Activated CD4-positive, alpha-beta T cell treated with anti-CD3 and anti-CD28 coated beads, Interleukin-2, Interleukin-6, amounts not matched to agents 100 ng/mL and 50 ng/mL, durations not matched to agents 16 hours and 8 hours (primary cell): ENCODE measurements at places on chromosomes 4 and X.

- DNase-seq = peak; percentile 46
Observed at GRCh38 chrX:41721590-41721989, 2.4 kb upstream of the GPR82 start.

DNA sequence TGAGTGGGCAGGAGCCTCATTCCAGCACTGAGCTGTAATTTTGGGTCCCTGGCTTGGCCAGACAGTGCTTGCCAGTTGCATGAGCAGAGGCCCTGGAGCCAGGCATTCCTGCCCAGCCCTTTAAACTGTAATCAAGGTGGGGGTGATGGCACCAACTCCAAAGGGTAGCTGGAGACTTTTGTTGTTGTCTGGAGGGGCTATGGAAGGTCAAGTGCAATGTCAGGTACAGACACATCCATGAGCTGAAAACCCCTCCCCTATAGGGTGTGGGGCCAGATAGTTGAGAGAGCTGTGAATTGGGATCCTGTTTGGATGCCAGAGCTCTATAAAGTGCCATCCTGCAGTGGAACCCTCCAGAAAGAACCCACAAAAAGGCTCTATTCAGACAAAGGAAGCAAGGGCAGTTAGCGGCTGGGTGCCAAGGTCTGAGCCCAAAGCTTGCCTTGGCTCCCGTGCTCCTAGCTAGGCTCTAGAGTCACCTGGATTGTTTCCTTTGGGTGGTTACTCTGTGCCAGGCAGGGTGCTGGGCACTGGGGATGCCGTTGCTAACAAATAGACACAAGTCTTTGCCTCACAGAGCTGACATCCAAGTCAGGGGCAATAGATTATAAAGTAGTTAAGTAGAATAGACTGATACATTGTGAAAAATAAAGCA lies 163.0 kb downstream of the EFNB1 start:
- no peak for DNase-seq

DNA sequence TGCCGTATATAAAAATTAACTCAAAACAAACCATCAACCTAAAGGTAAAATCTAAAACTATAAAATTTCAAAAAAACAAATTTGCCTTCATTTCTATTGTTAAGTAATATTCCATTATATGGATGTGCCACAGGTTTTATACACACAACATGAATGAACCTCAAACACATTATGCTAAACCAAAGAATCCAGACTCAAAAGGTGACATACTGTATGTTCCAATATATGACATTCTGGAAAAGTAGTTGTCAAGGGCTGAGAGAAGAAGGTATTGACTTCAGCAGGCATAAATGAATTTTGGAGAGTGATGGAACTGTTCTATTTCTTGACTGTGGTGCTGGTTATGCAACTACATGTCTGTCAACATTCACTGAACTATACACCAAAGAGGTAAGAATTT lies 56.6 kb downstream of the CNOT6L start:
- no peak for DNase-seq

DNA sequence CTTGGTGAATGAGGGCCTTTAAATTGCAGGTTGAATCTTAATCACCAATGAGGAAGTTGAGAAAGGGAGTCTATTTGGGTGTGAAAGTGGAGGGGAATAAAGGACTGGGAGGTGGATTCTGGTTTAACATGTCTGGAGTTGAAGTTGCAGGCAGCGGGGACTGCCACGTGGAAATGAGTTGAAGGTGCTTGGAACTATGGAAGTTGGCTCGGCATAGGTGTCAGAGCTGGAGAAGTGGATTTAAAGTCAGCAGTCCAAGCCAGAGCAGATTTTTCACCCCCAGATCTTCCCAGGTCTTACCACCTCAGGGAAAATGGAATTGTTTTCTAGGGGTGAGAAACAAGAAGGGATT lies 44.9 kb downstream of the TIGD4 start:
- DNase-seq = no peak

- DNase-seq = no peak
Observed at GRCh38 chr4:8774071-8774470, 97.6 kb downstream of the HMX1 start.

GRCh38 chr4:9989918-9990635 lies 31.2 kb downstream of the SLC2A9 start:
- DNase-seq = no peak

- no peak for DNase-seq
Observed at GRCh38 chr4:128688033-128688721, 121.3 kb upstream of the JADE1 start.

GRCh38 chr4:87103691-87104187 lies 116.7 kb downstream of the KLHL8 start:
- DNase-seq = peak; percentile 60

DNA sequence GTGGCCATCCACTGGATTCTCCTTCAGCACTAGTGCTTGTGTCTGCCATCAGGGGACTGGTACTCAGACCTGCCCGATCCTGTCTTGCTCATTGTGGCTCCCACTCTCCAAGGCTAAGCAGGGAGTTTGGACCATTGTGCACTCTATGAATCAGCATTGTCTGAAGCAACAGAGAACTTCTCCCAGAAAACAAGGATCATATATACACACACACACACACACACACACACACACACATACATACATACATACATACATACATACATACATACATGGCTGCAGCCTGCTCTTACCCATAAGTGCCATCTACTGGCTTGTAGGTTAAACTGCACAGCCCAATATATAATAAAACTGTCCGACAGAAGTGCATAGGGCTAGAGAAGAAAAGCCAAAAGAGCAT lies 345.3 kb upstream of the LCORL start:
- DNase-seq = peak; percentile 16

GRCh38 chr4:48262926-48263325 lies 6.7 kb downstream of the TEC start:
- DNase-seq = no peak

DNA sequence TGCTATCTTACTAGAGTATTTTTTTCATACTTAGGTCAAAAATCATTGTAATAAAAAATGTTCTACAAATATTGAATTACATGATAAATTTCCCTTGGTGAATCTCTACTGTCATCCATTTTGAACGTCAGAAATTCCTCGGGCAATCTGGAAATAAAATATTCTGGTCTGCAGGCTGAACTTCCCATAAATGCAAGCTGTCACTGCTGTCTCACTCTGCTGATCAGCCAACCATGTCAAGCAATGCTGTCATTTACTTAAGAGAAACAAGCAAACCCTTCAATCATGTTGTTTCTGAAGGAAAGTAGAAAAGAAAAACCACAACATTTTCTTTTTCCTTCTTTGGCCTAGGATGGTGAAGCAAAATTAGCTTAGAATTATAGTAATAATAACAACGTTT lies 514.2 kb upstream of the GALNT7 start:
- DNase-seq = no peak

GRCh38 chr4:113979148-113979904 lies at the start of gene ARSJ:
ARSJ (minus strand) TSS chr4:113979647; CDS start chr4:113978834, 813 bp downstream.
- peak; percentile 15 for DNase-seq

DNA sequence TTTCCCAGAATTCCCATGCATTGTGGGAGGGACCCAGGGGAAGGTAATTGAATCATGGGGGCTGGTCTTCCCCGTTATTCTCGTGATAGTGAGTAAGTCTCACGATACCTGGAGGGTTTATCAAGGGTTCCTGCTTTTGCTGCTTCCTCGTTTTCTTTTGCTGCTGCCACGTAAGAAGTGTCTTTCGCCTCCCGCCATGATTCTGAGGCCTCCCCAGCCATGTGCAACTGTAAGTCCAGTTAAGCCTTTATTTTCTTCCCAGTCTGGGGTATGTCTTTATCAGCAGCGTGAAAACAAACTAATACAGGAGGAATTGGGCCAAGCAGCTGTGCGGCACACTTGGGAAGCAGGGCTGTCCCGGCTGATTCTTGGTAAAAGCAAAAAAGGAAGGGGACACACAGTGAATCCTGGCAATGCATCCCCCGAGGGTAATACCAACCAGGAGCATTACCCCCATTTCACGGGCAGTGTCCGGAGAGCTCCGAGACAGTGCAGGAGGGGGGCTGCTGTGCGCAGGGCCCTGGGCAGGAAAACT lies 185.7 kb downstream of the AFAP1 start:
- no peak for DNase-seq

GRCh38 chr4:89373394-89373793 lies 65.8 kb upstream of the GPRIN3 start:
- peak; percentile 51 for DNase-seq

GRCh38 chr4:53937918-53938317 lies 126.5 kb downstream of the CHIC2 start:
- DNase-seq = no peak

DNA sequence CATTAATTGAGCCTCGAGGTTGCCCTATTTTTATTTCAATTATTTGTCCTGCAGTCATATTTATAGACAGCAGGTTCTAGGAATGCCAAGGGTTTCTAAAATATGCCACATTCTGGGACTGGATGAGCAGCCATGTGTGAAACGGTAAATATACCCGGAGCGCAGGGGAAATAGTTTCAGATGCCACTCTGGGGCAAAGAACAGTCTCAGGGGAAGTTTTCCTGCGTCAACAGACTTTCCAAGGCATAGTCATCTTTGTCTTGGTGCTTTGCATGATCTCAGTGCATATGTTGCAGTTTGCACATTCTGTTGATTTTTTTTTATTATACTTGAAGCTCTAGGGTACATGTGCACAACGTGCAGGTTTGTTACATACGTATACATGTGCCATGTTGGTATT lies 71.0 kb downstream of the GPAT3 start:
- no peak for DNase-seq

DNA sequence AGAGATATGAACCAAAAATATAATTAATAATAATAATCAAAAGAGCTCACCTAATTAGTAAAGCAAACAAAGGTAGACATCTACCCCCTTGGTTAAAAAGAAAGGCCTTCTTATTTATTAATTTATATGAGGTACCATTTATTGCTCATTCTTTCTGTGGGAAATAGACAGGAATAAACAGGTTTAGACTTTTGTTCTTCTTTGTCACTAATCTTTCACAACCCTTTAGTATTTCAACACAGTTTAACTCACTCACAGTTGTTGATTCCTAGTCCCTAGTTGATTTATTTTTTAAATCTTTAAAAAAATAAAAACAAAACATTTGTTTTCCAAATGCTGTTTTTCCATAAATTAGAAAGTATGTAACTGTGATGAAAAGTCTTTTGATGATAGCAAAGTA lies 5.6 kb downstream of the PPARGC1A start:
- no peak for DNase-seq

DNA sequence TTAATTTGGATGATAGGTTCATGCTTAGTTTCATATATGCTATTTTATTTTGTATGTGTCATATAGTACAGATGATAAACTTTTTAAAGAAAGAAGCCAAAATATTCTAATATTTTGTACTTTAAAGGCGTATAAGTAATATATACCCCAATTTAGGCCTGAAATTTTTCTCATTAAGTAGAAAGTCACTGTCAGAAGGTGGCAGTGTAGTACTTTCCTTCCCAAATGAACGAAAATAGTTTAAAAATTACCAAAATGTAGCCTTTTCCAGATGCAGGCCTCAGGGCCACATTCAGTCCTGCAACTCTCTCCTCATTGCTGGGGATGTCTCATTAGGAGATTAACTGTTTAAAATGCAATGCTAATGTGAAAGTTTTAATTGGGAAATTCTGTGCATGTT lies 1263.6 kb downstream of the C4orf33 start:
- no peak for DNase-seq

DNA sequence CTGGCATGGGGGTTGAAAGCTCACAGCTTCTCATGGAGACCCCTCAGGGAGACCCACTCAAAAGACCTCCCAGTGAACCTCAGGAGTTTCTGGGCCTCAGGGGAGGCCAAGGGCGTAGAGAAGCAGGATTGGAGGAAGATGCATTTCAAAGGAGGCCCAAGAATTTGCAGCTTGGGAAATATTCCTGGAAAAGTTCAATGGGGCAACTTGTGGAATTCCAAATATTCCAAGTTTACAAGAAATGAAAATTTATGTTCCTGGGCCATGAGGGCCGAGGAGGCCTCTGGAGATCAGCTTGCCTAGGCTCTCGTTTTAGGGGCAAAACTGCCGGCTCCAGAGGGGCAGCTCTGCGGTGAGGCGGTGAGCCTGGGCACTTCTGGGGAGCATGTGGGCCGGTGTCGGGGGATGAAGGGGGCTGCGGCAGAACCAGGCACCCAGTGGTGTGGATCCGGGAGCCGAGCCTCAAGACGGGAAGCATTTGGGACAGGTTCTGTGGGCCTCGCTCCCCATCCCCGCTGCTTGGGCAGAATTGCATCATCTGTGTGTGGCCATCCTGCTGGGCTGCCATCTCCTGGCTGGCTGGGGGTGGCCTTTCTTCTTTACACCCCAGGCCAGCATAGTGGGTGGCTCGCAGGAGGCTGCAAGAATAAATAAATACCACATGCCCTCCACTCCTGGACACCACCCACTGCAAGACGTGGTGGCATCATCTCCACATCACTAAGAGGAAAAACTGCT lies 54.6 kb upstream of the GPR78 start:
- DNase-seq = no peak

GRCh38 chr4:81204571-81204970 lies 10.5 kb downstream of the PRKG2 start:
- DNase-seq = no peak
